Stimulated activated CD4-positive, alpha-beta T cell treated with anti-CD3 and anti-CD28 coated beads, Interleukin-1b, Interleukin-23, amount 100 ng/mL, for 1 hour (primary cell): ENCODE measurements at places on chromosomes 7 and 10.

GRCh38 chr7:55117286-55117685 is 98.5 kb downstream of the EGFR start:
- no peak for DNase-seq

DNA sequence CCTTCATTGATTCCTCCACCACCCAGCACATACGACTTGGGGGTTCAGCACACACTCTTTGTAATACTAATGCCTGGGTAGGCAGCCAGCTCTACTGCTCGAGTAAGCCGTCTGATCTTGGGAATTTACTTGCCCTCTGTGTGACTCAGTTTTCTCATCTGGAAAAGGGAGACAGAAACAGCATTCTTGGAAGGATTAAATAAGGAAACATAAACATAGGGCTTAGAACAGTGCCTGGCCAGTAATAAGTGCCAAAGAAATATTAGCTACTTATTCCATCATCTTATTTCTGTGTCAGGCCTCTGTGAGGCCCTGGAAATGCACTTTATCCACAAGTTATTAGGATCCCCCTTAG is 130.1 kb downstream of the TNS3 start:
- no peak for DNase-seq

DNA sequence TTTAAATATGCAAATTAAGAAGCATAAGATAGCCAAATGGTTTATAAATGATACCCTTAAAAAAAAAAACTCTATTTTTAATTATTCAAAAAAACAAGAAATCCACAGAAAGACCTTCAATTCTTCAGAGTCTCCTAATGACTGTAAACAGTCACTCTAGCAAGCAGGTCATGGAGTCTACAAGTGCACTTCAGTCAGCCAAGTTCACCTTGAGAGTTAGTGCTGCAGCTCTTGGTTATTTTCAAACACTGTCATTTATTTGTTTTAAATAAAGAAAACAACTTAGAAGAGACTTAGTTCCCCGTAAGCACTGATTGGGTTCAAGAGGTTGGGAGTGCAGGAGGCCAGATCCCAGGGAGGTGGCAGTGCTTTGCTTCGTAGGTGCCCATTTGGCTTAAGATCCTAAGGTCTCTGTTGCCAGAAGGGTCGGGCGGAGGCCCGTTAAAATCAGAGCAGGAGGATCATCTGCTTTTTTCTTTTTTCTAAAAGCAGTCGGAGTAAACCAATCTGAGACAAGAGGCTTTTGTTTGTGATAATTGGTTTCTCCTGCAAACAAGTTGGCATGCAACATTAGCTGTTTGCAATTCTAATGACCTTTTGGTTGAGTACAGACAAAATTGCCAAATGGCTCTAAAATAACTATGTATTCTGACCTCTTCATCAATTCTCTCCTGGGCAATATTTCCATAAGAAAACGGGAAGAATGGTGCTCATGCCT is 86.4 kb upstream of the ELMO1 start:
- no peak for DNase-seq

DNA sequence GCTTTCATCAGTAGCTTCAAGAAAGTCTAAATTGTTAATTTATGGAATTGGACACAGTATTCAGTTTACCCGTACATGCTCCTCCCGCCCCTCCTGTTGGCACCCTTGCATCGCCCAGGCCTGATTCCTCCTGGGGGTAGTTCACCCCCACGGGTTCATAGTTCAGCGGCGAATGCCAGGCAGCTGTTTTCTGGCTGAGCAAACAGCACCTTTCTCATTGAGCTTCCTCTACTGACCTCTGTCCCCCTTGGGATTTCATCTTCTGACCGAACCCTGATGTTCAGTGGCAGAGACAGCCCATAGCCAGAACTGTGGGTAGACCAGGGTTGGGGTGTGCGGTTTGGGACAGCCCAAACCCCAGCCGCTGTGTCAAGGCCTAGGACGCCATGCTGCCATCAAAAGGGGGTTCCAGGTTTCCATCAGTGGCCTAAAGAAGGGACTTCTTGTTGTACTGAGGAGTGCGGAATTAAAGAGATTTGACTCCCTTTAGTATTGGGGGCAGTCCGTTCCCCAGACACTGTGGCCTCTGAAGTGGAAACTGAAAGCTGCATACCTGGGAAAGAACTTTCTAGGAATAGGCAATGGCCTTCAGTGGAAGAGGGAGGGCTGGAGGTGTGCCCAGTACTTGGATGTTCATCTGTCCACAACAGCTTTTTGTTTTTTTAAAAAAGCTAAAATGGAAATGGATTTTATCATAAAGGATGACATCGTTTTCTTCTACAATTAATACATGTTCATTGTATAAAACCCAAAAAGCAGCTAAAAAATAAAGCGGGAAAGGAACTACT is 19.0 kb downstream of the MDH2 start:
- DNase-seq: no peak

GRCh38 chr7:93117327-93117726 is 452 bp downstream of the SAMD9 start:
- DNase-seq: no peak

GRCh38 chr10:71589617-71590551 is 129.7 kb downstream of the C10orf105 start:
- no peak for DNase-seq

- DNase-seq: no peak
Measured at GRCh38 chr7:18530224-18531179, 35.0 kb downstream of the HDAC9 start.

DNA sequence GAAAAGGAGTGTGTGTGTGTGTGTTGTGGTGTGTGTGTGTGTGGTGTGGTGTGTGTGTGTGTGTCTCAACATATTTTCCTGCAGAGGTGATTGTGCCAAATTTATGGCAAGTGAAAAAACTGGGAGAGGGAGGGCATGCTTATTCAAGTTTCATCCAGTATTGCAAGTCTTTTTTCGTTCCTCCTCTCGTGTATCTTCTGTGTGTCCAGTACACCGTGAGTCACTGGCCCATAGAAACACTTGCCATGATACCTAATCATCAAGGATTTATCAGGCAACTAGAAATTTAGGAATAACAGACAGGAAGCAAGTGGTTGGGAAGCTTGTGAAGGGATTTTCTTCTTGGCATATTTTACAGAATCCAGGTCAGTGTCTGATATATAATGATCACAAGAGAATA is 820.5 kb downstream of the GATA3 start:
- DNase-seq: no peak

DNA sequence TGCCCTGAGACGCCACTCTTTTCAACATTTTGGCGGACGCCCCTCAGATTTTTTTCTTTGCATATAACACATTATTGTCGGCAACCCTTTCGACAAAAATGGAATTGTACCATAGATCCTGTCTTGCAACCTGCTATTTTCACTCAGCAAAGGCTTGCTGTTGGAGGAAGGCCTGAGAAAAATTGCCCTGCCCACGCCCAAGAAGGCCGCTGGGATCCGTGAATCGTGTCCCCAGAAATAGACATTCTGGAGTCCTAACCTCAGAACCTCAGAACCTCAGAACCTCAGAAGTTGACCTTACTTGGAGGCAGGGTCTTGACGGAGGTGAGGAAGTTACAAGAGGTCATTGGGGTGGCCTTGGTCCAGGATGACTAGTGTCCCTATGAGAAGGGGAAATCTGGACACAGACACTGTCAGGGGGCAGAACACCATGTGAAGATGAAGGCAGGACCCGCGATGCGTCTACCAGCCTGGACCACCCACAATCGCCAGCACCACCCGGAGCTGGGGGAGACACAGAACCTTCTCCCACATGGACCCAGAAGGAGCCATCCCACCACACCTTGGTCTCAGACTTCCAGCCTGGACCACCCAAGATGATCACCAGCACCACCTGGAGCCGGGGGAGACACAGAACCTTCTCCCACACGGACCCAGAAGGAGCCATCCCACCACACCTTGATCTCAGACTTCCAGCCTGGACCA is 19.1 kb upstream of the DNAAF5 start:
- DNase-seq: no peak

DNA sequence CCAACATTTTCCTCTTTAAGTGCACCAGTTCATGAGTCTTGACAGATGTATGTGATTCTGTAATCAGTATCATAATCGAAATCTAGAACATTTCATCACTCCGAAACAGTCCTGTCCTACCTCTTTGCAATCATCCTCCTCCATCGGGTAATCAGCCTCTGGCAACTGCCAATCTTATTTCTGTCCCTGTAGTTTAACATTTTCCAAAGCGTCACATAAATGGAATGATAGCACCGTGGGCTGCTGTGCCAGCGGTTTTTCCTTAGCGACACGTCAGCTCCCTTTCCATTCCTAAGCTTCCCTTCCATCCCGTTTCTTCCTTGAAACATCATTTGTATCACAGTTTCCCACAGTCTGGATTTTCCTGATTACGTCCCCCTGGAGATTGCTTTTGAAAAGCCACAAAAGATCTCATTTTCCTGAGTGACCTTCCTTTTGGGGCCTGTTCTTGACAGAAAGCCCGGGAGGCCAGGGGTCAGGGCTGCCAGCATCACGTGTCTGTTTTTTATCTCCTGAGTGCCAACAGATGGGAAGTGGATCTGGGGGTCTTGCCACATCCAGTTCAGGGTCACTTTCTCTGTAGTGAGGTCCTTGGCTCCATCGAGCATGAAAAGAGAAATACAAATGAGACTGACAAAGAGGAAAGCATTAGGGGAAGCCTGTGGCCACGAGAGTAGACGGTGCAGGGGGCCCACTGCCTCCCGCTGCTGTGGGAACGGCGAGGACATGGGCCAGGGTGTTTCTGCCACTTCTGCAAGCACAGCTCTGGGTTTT is 31.6 kb downstream of the TMEM120A start:
- no peak for DNase-seq

GRCh38 chr7:99126921-99127553 is 16.9 kb downstream of the SMURF1 start:
- DNase-seq: no peak

GRCh38 chr10:32577448-32577847 is 131.5 kb downstream of the CCDC7 start:
- DNase-seq: no peak

- no peak for DNase-seq
Measured at GRCh38 chr7:73903321-73904218, 42.6 kb downstream of the TMEM270 start.

GRCh38 chr10:4939224-4940072 is 23.8 kb upstream of the AKR1C1 start:
- DNase-seq: no peak

DNA sequence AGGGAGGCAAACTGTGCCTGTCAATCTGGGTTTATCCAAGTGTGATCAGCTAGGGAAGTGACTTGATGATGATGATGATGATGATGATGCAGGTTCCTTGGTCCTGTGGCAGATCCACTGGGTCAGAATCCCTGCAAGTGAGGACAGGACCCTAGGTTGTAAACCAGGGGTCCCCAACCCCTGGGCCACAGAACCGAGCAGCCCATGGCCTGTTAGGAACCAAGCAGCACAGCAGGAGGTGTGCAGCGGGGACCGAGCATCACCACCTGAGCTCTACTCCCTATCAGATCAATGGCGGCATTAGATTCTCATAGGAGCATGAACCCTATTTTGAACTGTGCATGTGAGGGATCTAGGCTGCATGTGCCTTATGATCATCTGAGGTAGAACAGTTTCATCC is 144.7 kb upstream of the PDE1C start:
- no peak for DNase-seq

DNA sequence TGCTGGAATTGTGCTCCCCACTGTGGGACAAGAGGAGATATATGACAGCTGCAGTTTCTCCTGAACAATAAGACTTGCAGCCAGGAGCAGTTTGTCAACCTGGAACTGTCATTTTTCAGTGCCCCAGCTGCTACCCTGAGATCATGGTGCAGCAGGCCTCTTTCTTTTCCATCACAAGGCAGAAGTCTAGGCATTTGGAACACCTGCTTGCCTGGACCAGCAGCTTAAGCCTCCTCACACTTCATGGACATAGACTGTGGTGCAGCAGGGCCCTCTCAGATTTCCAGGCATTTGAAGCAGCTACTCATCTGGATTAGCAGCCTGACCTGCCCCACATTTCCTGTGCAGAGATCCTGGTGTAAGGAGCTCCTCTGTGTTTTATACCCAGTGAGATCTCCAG is 450.7 kb upstream of the TEX47 start:
- DNase-seq: no peak

DNA sequence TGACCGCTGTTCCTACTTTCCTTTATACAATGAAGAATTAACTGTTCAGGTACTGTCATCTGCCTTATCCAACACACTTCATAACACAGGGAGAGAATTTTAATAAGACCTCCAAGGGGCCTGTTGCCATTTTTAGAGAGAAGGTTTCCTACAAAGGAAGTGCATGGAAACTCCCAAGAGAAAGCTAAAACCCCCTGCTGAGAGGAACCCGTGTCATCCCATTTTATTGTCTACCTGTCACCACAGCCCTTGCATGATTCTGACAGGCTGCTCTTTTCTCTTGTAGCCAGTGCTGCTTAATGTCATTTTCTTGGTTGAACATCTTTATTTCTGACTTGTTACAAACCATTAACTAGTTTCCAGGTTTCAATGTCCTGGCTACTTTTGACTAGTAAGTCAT is 98.4 kb downstream of the SNX10 start:
- DNase-seq: no peak

DNA sequence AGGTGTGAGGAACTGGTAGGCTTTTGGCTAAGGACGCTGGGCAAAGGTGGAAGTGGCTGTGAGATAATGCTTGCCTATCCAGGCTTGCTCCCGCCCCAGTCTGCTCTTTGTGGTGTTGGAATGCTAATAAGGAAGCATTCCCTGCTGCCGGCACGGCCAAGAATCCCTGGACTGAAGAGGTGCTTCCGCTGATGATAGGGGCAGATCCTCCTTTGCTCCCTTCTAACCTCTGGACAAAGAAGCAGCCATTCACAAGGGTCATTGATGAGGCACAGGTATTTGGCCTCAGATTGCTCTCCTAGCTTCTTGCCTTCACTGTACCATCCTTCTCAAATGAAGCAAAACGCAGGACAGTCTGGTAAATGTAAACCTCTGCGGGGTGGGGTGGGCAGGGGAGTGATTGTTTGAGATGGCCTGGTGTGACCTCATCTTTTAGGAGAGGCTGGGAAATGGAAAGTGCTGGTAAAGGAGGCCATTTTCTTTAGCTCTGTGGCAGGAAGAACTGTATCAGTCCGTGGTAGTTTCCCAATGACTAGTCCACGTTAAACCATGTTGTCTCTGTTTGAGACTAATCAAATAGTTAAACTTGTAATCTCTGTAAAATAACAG is 1.7 kb downstream of the PGAM1 start:
- no peak for DNase-seq

DNA sequence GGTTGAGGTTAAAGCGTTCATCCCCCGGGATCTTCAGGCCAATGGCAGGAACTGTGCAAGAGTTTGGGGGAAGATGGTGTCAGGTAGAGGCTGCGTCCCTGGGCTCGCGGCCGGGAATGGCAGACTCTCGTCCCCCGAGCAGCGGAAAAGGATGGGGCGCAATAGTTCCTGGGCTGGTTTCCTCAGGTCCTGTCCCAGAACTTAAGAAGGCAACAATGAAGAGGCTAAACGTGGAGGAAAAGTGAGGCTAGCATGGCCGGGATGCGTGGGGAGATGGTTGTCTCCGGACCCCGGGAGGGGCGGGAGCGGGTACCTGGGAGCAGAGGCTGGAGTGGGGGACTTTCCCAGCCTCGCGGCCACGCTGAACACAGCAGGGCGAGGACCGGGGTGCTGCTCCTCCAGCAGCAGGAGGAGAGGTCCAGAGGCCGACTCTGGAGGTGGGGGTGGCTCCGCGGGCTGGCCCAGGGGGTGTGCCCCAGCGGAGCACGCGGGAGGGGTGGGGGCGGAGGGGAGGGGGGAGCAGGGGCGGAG is 882 bp downstream of the IRF5 start:
- DNase-seq: no peak
